ENCODE measurements at places on chromosomes 4 and X.

DNA sequence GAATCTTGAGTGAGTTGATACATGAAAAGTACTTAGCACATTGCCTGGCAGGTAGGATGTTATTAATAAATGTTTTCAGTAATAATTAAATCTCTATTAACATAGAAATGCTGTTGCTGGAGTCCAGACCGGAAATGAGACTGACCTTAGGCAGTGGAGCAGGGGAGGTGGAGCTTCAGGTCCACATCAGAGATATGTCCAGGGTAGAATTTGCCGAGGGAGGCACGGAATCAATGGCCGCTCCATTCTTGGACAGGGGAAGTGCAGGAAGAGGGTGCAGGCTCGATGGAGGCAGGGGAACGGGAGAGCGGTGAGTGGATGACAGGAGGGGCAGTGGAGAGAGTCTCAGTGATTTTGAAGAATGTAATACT is 107.3 kb downstream of the GATB start:
- no peak for DNase-seq

DNA sequence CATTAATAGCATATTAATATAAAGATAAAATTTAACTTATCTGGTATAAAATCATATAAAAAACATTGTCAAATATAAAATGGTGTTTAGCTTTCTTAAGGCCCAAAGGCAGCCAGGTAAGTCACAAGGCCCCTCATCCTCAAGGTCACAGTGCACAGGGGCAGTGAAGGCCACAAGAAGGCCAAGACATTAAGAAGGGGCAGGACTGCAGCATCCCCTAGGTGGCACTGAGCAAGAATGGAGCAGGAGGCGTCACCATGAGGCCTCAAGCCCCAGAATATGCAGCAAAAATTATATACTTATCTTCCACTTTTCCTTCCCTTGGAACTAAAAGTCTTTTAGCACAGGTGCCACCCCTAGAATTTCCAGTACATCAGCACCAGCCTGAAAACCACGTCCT is 49.5 kb upstream of the MAGEA8 start:
- DNase-seq, result no peak

GRCh38 chr4:5553801-5554200 is 154.6 kb downstream of the EVC2 start:
- no peak for DNase-seq

DNA sequence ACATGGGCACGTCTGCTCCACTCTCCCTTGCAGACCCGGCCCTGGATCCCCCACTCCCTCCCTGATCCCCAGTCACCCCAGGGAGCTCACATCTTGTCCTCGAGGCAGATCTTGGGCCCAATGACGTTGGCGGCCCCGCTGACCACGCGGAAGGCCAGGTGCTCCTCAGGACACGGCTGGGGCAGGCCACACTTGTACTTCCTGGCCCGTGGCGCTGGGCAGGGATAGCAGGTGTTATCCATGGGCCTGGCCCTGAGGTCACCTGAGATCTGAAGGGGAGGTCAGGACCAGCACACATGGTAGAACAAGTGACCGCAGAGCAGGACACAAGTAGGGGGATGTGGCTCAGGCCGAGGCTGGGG is 7.7 kb downstream of the FAM3A start:
- no peak for DNase-seq

DNA sequence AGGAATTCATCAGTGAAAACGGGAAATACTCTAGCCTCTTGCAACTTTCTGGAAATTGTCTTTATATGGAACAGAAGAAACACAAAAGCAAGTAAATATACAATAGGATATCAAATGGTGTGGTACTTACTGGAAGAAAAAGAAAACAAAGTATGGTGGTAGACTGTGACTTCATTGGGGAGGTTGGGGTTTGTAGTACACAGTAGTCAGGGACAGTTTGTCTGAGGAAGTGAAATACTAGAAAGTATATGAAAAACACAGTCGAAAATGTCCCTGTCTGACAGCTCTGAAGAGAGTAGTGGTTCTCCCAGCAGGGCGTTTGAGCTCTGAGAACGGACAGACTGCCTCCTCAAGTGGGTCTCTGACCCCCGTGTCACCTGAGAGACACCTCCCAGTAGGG is 390.0 kb upstream of the NWD2 start:
- no peak for DNase-seq

- peak; percentile 91 for DNase-seq
Measured at GRCh38 chr4:54228056-54228527, 1.0 kb upstream of the PDGFRA start.

DNA sequence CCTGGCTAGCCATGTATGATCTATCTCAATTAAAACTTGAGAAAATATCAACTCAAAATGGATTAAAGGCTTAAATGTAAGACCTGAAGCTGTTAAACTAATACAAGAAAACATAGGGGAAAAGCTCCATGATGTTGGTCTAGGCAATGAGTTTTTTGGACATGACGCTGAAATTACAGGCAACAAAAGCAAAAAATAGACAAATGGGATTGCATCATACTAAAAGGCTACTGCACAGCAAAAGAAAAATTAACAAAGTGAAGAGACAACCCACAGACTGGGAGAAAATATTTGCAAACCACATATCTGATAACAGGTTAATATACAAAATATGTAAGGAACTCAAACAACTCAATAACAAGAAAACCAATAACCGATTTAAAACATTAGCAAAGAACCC is 8.4 kb downstream of the GC start:
- DNase-seq, result no peak

GRCh38 chrX:111779582-111779981 is 96.4 kb upstream of the TRPC5OS start:
- peak; percentile 11 for DNase-seq

DNA sequence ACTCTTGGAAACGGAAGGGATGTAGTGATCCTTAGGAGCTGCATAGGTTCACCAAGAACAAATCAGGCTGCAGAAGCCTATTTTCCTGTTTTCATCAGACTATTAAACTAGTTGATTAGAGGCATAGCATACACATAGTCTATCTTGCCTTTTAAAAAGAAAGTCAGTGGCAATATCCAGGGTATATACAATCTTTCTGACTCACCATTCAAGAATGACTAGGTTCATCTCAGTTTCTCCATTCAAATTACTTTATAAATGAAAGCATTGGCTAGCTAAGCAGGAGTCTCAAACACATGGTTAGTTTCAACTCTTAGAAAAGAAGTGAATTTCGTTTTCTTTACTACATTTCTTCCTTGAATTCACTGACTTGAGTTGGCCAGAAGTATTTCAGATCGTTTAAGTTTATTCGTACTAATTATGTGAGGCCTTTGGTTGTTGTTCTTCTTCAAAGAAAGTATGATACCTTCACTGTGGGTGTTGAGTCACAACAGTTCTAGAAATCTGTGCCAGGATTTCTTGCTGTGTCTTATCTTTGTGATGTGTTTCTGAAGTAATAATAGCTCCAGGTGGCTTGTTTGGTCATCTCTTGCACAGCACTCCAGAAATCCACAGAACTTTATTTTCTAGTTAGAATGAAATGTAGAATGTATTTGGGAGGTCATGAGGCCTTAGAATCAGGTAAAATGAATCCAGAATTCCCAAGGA is 88.2 kb downstream of the AWAT2 start:
- no peak for DNase-seq

GRCh38 chr4:53502094-53502493 is 89.2 kb downstream of the LNX1 start:
- no peak for DNase-seq

DNA sequence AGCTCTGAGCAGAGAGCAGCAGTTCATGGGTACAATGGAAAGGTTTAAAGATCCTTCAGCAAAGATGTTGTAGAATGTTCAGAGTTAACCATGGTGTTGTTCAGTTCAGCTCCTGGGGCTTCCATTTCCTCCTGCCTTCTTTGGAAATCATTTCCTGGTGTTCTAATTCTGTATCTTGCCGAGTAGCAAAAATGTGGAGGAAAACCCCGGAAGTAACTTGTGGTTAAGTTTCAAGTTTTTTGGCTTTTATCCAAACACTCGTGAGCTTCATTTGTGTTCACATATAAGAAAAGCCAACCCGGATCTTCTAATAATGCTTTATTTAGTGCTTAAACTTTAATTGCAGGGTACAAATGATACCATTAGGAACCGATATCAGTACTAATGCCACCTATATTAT is 33.6 kb upstream of the ARX start:
- peak; percentile 48 for DNase-seq

GRCh38 chrX:20515841-20516461 is 249.2 kb upstream of the RPS6KA3 start:
- peak; percentile 80 for DNase-seq

DNA sequence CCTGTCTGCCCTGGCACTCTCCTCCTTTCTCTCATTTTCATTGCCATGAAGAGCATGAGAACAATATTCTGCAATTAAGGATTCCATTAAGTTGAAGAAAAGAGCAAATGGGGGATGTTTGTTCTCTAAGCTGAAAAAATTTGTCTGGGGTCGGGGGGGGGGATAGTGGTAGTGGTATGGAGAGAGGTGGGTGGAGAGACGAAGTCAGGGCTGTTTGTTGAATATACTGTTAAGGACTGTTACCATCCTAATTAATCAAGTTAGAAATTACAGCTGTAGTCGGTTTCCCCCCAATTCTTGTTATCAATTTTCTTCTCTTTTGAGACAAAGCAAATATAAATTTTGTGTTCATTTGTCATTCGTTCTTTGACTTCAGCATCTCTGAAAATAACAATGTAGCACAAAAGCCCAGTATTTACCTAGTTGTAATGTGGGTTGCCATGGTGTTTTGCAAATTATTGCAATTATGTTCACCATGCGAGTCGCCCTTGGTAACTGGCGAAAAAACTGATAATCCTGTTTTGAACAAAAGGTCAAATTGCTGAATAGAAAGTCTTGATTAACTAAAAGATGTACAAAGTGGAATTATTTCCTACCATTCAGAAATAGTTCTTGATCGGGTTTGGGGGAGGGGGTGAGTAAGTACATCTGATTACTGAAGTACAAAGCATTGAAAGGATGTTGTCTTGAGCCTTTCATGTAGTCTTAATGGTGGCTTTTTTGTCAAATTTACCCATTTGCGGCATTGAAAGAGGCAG is 139.1 kb downstream of the ARX start:
- no peak for DNase-seq

DNA sequence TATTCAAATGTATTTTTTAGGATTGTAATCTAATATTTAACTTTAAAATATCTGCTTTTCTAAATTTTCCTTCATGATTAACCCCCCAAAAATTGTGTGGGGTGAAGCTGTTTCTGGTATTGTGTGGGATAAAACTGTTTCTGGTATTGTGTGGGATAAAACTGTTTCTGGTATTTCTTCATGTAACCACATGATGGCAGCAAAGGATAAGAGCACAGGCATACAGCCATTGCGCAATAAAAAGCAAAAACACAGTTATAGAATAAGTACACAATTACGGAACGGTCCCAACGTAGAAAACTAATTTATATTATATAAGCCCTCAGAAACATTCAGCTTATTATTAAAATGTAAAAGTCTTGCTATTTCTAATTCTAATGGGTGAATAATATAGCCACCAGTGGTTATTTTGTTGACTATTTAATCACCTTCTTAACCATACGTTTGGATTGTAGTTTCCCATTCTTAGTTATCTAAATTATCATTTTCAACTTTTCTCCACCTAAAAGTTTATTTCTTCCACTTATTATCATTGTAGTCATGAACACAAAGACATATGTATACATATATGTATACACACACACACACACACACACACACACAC is 333.9 kb upstream of the FSTL5 start:
- DNase-seq, result peak; percentile 86

- no peak for DNase-seq
Measured at GRCh38 chrX:76029385-76029784, 143.5 kb upstream of the PBDC1 start.

- DNase-seq, result no peak
Measured at GRCh38 chr4:109378511-109378910, 55.1 kb upstream of the SEC24B start.

- no peak for DNase-seq
Measured at GRCh38 chrX:10800796-10801195, 180.4 kb upstream of the MID1 start.

DNA sequence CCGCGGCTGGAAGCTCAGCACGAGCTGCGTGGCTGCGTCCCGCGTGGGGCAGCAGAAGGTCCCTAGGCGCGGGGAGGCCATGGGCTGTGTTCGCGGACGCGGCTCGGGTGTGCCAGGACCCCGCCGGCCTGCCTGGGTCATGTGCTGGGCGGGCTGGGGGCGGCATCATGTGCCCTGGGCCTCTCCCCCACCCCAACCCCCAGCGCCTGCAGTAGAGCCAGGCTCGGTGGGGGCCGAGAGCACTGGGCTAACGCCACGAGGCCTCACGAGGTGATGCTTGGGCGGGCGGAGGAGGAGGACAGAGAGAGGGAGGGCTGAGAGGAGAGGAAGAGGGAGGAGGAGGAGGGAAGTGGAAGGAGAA is at the start of gene GPR143:
Gene GPR143 (minus strand): TSS at position 111 of the 361 bp plus-strand sequence. CDS start 30 bp downstream, at position 81.
- no peak for DNase-seq
